ENCODE measurements at places on chromosomes 6 and 20.

GRCh38 chr6:42279144-42279781, 61.6 kb upstream of the MRPS10 start:
- DNase-seq, result peak; percentile 6

DNA sequence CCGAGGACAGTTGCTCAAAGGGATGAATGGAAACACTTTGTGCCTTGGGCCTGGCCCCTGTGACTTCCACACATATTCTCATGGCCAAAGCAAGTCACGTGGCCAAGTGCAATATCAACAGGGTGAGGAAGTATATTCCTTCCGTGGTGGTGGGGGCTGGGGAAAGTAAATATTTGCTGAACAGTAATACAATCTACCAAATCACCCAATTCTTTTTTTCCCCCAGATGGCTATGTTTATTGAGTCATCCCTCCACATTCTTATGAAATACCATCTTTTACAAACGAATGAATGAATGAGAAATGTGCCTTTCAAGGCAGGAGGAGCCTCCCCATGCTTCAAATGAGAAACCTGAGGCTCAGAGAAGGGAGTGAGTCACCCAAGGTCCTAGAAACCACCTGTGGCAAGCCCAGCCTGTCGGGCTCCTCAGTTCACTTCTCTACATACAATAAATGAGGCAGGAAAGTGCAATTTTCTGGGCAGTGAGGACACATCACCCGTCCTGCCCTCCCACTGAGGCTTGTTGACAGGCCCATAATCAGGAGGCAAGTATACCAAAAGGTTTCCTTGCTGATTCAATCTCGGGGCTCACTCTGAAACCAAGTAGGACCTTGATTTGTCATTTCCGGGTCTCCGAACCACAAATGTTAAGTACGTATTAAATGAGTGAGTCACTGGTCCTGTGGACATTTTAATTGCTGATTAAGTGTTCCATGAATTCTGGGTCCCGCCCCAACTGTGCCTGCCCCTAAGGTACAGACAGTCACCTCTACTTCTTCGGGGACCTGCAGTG, 25.3 kb upstream of the TOP1 start:
- DNase-seq, result peak; percentile 82

- DNase-seq, result no peak
These were observed 308.9 kb upstream of the JAG1 start for GRCh38 chr20:10982692-10983091.

- DNase-seq, result no peak
These were observed 8.5 kb downstream of the EEF1A2 start for GRCh38 chr20:63490416-63490815.

DNA sequence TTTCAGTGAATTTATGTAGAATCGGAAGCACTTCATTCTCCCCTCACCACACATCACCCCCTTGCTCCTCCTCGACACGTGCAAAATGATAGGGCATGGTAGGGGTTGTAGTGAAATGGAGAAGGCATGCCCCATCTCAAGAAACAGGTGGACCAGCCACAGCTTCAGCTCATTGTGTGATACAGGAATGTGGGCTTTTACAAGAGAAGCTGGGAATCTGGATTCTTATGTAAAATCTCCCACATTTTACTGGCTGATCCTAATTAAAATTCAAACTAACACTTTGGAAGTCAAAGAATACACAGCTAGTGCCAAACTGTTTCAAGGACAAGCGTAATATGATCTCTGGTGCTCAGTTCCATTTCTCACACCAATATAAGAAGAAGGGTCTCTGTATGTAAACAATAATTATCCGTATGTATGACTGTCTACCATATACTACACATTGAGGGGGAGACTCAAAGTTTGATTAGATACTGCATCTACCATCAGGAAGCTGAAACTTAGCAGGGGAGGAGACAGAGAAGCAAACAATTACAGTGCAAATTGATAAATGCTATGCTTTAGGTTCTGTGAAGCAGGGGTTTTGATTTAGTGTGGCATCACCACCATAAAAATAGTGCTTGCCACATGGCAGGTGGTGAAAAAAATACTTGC, 24.3 kb upstream of the KIAA0408 start:
- DNase-seq, result no peak

GRCh38 chr6:75495011-75495410, 1.4 kb upstream of the FILIP1 start:
- no peak for DNase-seq

- DNase-seq, result no peak
These were observed 507 bp upstream of the VGLL2 start for GRCh38 chr6:117264692-117265409.

DNA sequence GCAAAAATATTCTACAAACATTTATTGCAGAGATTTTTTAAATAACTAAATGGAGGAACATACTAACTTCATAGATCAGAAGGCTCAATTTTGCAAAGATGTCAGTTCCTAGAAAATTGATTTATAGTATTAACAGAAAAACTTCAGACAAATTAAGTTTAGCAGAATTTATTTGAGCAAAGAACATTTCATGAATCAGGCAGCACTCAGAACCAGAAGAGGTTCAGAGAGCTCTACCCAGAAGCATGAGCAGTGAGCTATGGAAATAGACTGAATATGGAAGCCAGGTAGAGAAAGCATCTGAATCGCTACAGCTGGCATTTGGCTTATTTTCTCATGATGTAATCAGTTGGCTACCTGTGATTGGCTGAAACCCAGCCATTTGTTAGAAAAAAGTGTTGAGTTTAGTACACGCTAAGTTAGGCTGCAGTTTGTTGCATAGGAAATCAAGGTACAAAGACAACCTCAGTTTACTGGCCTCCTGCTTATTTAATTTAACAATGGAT, 174.5 kb upstream of the TAB2 start:
- DNase-seq, result no peak

- DNase-seq, result no peak
These were observed 3.2 kb upstream of the ZBTB12 start for GRCh38 chr6:31905041-31905440.

DNA sequence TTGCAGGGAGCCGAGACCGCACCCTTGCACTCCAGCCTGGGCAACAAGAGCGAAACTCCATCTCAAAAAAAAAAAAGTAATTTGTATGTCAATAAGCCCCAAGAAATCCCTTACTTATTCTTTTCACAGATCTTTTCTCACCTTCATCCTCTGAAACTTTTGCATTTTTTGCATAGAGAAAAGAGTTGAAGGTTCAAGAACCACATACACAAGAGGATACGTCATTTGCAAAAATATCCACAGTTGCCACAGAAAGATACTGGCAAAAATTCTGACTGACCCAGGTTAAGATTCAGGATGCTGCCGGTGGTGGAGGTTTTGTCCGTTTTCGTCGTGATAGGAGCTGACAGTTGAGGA, 94.5 kb downstream of the ZMYND8 start:
- no peak for DNase-seq

DNA sequence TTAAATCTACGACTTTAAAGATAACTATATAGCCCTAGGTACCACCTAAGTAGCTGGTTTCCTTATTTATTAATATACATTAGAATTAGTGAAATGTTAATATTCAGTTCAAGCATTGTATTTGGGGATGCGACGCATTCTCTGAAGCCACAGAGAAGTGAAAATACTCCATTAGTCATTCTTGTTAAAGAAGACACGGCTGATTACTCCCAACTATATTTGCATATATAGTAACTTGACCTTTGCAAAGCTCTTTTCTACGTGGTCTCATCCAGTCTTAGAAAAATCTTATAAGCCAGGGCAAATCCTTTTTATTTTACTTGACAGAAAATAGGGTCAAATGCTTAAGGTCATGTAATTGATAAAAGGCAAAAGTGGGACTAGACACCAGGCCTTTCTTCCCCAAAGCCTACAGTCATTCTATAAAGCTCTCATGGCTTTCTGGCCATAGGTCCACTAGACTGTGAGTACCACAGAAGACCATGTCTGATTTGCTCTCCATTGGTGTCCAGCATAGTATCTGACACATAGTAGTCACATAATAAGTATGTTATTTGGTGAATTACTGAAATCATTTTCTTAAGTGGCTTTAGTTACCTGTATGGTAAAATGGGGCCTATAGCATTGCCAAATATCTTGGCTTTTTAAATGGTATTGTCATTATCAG, 11.3 kb downstream of the ZHX3 start:
- no peak for DNase-seq

DNA sequence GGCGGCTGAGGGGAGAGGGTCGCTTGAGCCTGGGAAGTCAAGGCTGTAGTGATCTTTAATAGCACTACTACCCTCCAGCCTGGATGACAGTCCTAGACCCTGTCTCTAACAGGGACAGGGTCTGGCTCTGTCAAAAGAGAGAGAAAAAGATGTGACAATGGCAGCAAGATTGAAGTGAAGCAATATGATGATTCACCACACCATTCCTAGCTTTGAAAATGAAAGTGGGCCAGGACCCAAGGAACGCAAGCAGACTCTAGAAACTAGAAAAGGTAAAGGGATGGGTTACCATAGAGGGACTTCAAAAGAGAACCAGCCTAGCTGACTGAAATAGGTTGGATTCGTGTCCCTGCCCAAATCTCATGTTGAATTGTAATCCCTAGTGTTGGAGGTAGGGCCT, 426.9 kb downstream of the HTR1B start:
- no peak for DNase-seq

GRCh38 chr6:115071962-115072361, 729.1 kb upstream of the HS3ST5 start:
- no peak for DNase-seq

- DNase-seq, result no peak
These were observed 354.6 kb downstream of the RNF144B start for GRCh38 chr6:18741741-18742140.

DNA sequence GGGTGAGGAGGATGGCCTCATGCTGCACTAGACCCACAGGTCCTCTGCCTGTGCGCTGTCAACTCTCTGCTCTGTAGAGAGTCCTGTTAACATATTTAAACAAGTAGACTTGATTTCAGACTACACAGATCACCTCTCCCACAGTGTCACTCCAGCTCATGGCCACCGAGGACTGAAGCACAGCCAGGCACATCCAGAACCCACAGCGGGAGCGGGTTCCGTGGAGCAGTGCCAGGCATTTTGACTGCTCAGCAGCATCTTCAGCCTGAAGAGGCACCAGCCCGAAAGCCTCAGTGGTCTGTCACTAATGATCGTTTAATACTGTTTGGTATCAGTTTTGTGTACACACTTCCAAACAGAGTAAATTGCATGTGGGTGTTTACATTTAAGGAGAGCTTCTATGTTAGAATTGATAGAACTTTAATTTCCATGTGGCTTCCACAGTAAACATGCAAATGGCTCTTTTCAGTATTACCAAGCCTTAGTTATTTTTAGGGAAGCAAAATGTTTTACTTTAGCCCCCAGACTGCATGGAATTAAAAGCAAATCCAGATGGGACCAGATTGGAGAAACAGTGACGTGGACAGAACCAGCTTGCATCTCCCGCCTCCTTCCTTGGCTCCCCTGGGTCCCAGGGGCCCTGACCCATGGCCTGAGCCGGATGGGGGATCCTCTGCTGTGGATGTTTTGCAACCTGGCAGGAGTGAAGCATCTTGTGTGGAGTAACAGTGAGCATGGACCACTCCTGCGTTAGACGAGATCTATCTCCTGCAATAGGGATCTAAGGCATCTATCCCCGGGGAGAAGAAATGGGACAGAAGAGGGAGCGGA, 196.7 kb upstream of the CDH4 start:
- DNase-seq, result no peak

DNA sequence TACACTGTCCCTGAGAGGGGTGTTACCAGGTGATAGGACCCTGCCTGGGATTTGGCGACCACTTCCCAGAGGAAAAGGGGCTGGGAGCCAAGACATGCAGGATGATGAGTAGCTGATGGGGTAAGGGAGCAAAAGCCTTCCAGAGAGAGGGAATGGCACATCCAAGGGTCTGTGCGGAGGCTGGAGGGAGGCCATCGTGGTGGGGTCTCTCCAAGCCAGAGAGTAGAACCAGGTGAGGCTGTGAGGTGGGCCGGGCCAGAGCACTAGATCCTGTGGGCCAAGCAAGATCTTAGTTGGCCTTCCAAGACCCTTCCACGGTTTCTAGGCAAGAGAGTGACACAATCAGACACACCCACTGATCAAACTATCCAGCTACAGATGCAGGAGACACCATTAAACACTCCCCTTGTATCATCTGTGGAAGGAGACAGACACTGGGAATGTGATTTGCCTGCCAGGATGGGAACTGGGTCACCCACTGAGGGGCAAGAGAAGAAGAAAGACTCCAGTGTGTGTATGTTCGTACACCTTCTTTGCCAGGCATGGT, 128.9 kb downstream of the BANF2 start:
- DNase-seq, result no peak

GRCh38 chr6:156694679-156695078, 82.5 kb upstream of the ARID1B start:
- DNase-seq, result no peak

- no peak for DNase-seq
These were observed 95.7 kb upstream of the GGTLC1 start for GRCh38 chr20:24084281-24084680.

GRCh38 chr20:24608926-24609667, 139.7 kb downstream of the SYNDIG1 start:
- DNase-seq, result no peak

- no peak for DNase-seq
These were observed 12.4 kb downstream of the SIRPA start for GRCh38 chr20:1907586-1907985.

- DNase-seq, result no peak
These were observed 43.0 kb upstream of the ZBP1 start for GRCh38 chr20:57663241-57663640.

GRCh38 chr6:151098166-151098565, 141.6 kb upstream of the AKAP12 start:
- no peak for DNase-seq

DNA sequence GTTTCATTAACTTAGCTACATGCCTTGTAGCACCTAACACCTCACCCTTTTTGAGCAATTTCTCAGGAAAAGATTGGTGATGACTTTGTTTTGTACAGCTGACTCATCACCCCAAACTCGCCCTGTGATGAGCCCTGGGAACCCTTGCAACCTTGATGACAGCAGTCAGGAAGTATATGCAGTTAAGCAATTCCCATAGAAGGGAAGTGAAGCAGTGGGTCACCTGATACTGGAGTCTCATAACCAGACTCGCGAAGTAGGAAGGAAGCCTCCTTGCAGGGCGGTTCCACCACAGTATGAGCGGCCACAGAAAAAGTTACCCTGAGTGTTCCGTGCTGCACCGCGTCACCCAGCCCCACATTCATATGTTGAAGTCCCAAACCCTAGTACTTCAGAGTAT, 82.0 kb upstream of the EDN1 start:
- DNase-seq, result no peak

DNA sequence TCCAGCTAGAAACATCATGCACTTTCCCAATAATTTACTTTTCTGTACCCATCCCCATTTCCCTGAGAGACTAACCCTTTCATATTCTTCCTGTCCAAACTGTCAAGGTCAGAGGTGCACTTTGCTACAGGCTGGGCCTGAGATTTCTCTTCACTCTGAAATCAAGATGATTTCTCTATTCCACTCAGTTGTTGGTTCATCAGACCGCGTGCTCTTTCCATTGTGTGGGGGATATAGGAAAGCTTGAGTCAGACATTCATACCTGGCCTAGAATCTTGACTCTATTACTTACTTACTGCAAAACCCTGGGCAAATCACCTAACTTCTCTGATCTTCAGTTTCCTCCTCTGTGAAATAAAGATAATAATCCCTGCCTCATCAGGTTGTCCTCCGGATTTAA, 4.7 kb upstream of the ZDHHC14 start:
- no peak for DNase-seq

GRCh38 chr6:42022755-42023384, 27.5 kb upstream of the TAF8 start:
- no peak for DNase-seq

- no peak for DNase-seq
These were observed 24.5 kb upstream of the SMOC2 start for GRCh38 chr6:168416531-168416930.

All from stimulated activated naive CD4-positive, alpha-beta T cell treated with Interleukin-2 at 50 U/mL for 16 hours (primary cell).